NCI-H460 (cell line): ENCODE measurements at places on chromosomes 4 and X. TPM values are rescaled to one million over a fixed set of nuclear protein-coding genes. Genes with fewer than 3 reads are reported as not detected.

RAB40A gene
- total RNA-seq, result 0.05 TPM in 1 of 2 replicates, not detected in the other

MSMO1 gene
- 32.2 and 35.0 TPM in 2 replicates for total RNA-seq

POU3F4 gene
- not detected in 2 replicates for total RNA-seq

FAM149A gene
- 0.46 and 1.2 TPM in 2 replicates for total RNA-seq

C4orf36 gene
- total RNA-seq, result 0.20 TPM in 1 of 2 replicates, not detected in the other

SPANXB1 gene
- not detected in 2 replicates for total RNA-seq

GYPB gene
- not detected in 2 replicates for total RNA-seq

COMMD8 gene
- 27.3 and 28.1 TPM in 2 replicates for total RNA-seq

CXorf51B gene
- not detected in 2 replicates for total RNA-seq

RHOXF1 gene
- not detected in 2 replicates for total RNA-seq

SORBS2 gene
- 22.0 and 23.8 TPM in 2 replicates for total RNA-seq

SMIM9 gene
- total RNA-seq, result not detected in 2 replicates

STARD8 gene
- total RNA-seq, result 0.55 and 0.72 TPM in 2 replicates

GPR173 gene
- total RNA-seq, result 0.46 and 1.2 TPM in 2 replicates

AMTN gene
- not detected in 2 replicates for total RNA-seq

SLC9B2 gene
- 25.6 and 29.8 TPM in 2 replicates for total RNA-seq

TCEAL6 gene
- total RNA-seq, result not detected in 2 replicates

DCX gene
- not detected in 2 replicates for total RNA-seq

SPP1 gene
- 1,528 and 1,619 TPM in 2 replicates for total RNA-seq

ARAP2 gene
- 6.9 and 7.9 TPM in 2 replicates for total RNA-seq

CASP3 gene
- 62.2 and 63.6 TPM in 2 replicates for total RNA-seq

PGRMC2 gene
- total RNA-seq, result 19.9 and 21.2 TPM in 2 replicates

SMIM43 gene
- 0.40 and 1.1 TPM in 2 replicates for total RNA-seq

FAM184B gene
- total RNA-seq, result 0.02 TPM in 1 of 2 replicates, not detected in the other

ZXDB gene
- 13.9 and 14.6 TPM in 2 replicates for total RNA-seq

AKAP14 gene
- total RNA-seq, result not detected in 2 replicates
